ENCODE measurements at places on chromosomes 7 and 10. TPM values are rescaled to one million over a fixed set of nuclear protein-coding genes. Genes with fewer than 3 reads are reported as not detected.

BUD23 gene
- 30.2 TPM for total RNA-seq

INHBA gene
- total RNA-seq = 12.6 TPM

RADIL gene
- 3.3 TPM for total RNA-seq

HECW1 gene
- total RNA-seq = 41.6 TPM

H2BK1 gene
- not detected for total RNA-seq

GTF2IRD1 gene
- total RNA-seq = 19.2 TPM

CCL24 gene
- not detected for total RNA-seq

BTBD16 gene
- total RNA-seq = not detected

PRSS37 gene
- not detected for total RNA-seq

NPSR1 gene
- total RNA-seq = not detected

NUTM2B gene
- 1.6 TPM for total RNA-seq

TMEM178B gene
- total RNA-seq = 53.0 TPM

C10orf105 gene
- not detected for total RNA-seq

GNAT3 gene
- total RNA-seq = not detected

TOMM7 gene
- total RNA-seq = 172 TPM

SPDYE1 gene
- total RNA-seq = not detected

CHST3 gene
- 3.3 TPM for total RNA-seq

NXPH1 gene
- total RNA-seq = 41.6 TPM

CYP26A1 gene
- total RNA-seq = 16.7 TPM

SLC16A9 gene
- total RNA-seq = 8.2 TPM

TSPAN33 gene
- total RNA-seq = 4.1 TPM

FKBP6 gene
- total RNA-seq = not detected

CDNF gene
- total RNA-seq = 0.82 TPM

NEBL gene
- 64.0 TPM for total RNA-seq

TDRD1 gene
- 0.41 TPM for total RNA-seq

SPDYE2B gene
- total RNA-seq = not detected

SLC18A2 gene
- total RNA-seq = under 0.01 TPM

CTAGE4 gene
- 0.41 TPM for total RNA-seq

All from frontal cortex (tissue), 4 donors.